ENCODE measurements at places on chromosomes 2 and 18.

GRCh38 chr2:205564346-205565141 is 117.8 kb upstream of the NRP2 start:
- DNase-seq, result no peak

GRCh38 chr2:110143982-110144381 is 28.4 kb upstream of the MALL start:
- no peak for DNase-seq

GRCh38 chr2:38613126-38613848 is 10.6 kb upstream of the HNRNPLL start:
- DNase-seq, result no peak

DNA sequence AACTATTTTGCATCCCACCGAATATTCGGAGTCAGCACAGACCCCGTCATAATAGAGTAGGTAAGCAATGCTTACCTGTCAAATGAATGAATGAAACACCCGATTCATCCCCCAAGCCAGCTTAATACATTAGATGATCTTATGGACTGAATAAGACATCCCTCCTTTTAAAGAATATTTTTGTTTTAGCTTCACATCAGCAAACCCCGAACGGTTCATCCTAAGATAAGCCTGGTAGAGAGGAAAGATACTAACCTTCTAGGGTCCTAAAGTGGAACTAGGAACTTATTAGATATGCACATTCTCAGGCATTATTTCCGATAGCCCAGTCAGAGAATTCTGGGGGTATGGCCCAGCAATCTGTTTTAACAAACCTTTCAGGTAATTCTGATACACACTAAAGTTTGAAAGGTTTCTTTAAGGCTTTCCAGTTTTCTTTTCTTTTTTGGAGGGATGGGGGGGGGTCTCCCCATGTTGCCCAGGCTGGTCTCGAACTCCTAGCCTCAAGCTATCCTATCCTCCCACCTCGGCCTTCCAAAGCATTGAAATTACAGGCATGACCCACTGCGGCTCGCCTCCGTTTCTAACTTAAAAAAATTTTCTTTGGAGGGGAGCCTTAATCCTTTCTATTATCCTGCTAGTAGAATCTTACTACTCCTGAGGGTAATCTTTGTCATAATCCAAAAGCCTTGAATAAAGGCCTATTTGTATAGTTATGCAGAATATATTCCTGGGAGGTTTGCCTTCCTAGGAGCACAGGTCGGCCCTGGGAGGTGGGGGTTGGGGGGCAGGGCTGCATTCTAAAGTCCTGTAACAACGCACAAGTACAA is 1.0 kb upstream of the ACTR3 start:
- peak; percentile 52 for DNase-seq

DNA sequence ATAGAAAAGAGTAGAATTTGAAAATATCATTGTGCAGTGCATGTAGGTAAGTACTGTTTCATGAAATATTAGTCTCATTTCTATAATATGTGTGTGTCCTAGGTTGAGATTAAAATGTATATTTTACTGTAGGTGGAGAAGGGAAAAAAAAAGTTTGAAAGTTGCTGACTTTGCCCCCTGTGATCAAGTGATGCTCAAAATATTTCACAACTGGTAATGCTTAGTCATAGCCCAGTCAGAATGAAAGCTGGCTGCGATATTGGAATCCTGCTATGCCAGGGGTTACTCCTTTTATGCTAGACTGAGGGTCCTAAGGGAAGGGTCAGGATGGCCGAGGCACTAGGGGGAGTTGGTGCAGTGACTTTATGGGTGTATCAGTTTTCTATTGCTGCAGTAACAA is 19.5 kb upstream of the CFAP36 start:
- DNase-seq, result no peak

- DNase-seq, result no peak
Measured at GRCh38 chr2:11867926-11868325, 121.5 kb downstream of the LPIN1 start.

DNA sequence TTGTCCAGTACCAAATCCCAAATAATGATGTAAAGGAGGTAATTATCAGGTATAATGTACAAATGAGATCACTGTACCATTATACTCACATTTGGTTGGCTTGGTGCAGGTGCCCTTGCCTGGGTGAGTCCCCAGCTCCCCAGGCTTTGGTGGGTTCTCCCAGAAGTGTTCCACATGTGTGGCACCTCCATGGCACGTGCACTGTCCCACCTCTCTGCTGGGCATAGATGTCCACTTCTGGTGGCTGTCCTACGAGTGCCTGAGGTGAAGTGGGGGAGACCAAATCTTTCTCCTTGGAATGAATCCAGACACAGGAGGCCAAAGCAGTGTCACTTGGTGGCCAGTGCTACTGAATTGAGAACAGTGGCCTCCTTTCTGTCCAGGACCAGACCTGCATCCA is 162.4 kb upstream of the SESTD1 start:
- DNase-seq, result no peak

Data from WTC11 (cell line).